ENCODE measurements at places on chromosomes 7 and 10. TPM values are rescaled to one million over a fixed set of nuclear protein-coding genes. Genes with fewer than 3 reads are reported as not detected.

DNA sequence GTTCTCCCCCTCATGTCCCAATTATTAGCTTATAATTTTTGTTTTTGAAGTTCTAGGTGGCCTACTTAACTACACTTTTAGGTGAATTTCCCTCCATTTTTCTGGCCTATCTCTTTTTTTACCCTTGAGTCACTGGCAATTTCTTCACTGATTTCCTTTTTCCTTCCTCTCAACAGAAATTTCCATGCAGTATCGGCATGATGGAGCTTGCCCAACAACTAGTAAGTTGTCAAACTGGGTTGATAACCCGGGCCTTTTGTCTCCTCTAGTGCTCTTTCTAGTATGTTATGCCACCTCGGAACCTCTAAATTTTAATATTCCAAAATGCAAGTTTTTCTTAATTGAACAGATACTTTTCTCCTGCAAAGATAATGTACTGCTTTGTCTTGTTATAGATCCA, 147.1 kb downstream of the MLLT10 start:
- H3K4me1 ChIP-seq, result no peaks in the 10 kb centered on the region
- H3K27me3 ChIP-seq, result no peaks in the 10 kb centered on the region
- no peaks in the 10 kb centered on the region for H3K36me3 ChIP-seq
- no peak for DNase-seq

- no peaks in the 10 kb centered on the region for H3K27me3 ChIP-seq
- H3K36me3 ChIP-seq, result no peaks in the 10 kb centered on the region
- peak overlapping the region; percentile 50 for H3K4me3 ChIP-seq
Measured at GRCh38 chr10:123994417-123995081, 98.8 kb downstream of the CHST15 start.

The INHBA gene
- total RNA-seq, result 17.3 TPM

- no peak overlapping the region for H3K27ac ChIP-seq
- H3K27me3 ChIP-seq, result no peaks in the 10 kb centered on the region
- H3K36me3 ChIP-seq, result no peaks in the 10 kb centered on the region
- no peak overlapping the region for H3K4me3 ChIP-seq
Measured at GRCh38 chr7:122556873-122557542, 141.9 kb downstream of the RNF133 start.

- H3K27me3 ChIP-seq, result no peaks in the 10 kb centered on the region
- no peak for DNase-seq
- no peak overlapping the region for H3K27ac ChIP-seq
- H3K36me3 ChIP-seq, result no peaks in the 10 kb centered on the region
Measured at GRCh38 chr10:8037941-8038894, 16.3 kb upstream of the GATA3 start.

The FBH1 gene
- 68.0 TPM for total RNA-seq

DNA sequence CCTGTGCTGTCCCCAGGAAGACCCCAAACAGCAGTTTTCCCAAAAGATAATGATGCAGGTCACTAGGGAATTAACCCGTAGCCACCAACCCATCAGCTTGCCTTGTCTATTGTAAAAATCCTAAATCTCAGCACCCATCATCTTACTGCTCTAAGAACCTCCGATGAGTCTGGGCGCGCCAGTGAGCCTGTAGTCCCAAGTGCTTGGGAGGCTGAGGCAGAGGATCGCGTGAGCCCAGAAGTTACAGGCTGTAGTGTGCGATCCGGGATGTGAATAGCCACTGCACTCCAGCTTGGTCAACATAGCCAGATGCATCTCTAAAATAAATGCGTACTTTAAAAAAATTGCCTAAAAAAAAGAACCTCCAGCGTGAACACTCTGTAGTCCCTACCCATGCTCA, 951 bp downstream of the AS3MT start:
- DNase-seq, result no peak
- no peak overlapping the region for H3K27ac ChIP-seq
- no peaks in the 10 kb centered on the region for H3K27me3 ChIP-seq
- no peaks in the 10 kb centered on the region for H3K4me1 ChIP-seq
- no peaks in the 10 kb centered on the region for H3K36me3 ChIP-seq
- H3K4me3 ChIP-seq, result no peak overlapping the region

DNA sequence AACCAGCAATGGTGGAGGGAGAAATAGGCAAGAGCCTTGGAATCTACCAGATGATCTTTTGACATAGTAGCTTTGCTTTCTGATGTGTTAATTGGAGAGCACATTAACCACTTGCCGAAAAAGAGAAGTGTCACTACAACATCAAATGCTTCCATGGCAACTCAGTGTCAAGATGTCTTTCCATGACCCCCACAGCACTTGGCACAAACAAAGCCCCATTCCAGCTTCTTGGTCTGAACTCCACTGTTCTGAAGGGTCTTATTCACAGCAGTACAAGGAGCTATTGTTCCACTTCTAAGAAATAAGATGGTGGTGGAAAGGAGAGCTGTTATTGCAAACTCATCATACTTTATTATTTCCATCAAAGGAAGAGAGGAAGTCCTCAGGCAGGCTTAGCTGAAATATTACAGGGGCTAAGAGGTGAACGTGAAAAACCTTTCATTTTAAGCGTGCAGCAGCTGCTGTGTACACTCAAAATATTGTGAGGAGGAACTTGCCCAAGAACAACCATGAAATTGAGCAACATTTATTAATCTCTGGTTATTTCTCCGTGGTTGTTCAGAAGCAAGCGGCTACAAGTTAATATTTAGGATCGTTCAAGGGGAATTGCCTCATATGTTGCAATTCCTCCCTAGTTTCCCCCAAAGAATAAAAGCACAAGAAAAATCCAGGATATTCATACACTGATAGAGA, 354.8 kb upstream of the CELF2 start:
- no peak overlapping the region for H3K27ac ChIP-seq
- H3K36me3 ChIP-seq, result no peaks in the 10 kb centered on the region
- H3K4me3 ChIP-seq, result no peak overlapping the region
- no peak for DNase-seq
- no peaks in the 10 kb centered on the region for H3K4me1 ChIP-seq

DNA sequence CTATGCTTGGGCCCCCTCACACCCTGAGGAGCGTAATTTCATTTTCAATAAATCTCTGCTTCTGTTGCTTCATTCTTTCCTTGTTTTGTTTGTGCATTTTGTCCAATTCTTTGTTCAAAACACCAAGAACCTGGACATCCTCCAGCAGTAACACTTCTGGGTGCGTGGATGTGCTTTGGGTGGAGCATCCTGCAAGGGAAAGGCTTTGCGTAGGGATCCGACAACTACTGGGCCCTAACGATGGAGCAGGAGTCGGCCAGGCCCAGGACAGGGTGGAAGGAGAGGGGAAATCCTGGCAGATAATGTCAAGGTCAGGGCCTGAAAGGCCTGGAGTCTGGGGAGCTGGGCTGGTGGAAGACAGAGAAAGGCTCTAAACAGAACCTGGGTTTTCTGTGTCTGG, 231.8 kb downstream of the ADAM12 start:
- no peaks in the 10 kb centered on the region for H3K4me1 ChIP-seq
- H3K27ac ChIP-seq, result no peak overlapping the region
- no peak for DNase-seq
- no peak overlapping the region for H3K4me3 ChIP-seq
- H3K27me3 ChIP-seq, result no peaks in the 10 kb centered on the region

GRCh38 chr10:112244197-112244596, 39.0 kb upstream of the TECTB start:
- DNase-seq, result no peak
- H3K4me3 ChIP-seq, result no peak overlapping the region
- H3K27ac ChIP-seq, result no peak overlapping the region
- H3K4me1 ChIP-seq, result no peaks in the 10 kb centered on the region
- H3K27me3 ChIP-seq, result no peaks in the 10 kb centered on the region

The GPR141 gene
- not detected for total RNA-seq

The OPTN gene
- total RNA-seq, result 26.6 TPM

- no peak for DNase-seq
- H3K4me1 ChIP-seq, result no peaks in the 10 kb centered on the region
- H3K27me3 ChIP-seq, result no peaks in the 10 kb centered on the region
- H3K4me3 ChIP-seq, result no peak overlapping the region
- H3K27ac ChIP-seq, result no peak overlapping the region
Measured at GRCh38 chr7:1817061-1817712, 147.1 kb downstream of the ELFN1 start.

DNA sequence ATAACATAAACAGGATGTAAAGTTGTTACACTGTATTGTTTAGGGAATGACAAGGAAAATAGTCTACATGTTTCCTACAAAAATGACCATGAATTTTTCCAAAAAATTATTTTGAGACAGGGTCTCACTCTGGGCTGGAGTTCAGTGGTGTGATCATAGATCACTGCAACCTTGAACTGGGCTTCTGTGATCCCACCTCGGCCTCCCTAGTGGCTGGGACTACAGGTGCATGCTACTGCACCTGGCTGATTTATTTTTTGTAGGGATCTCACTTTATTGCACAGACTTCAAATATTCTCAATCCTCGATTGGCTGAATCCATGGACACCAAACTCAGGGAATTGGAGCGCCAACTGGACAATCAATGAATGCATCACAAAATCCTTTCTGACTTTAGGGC, 6.6 kb downstream of the CHCHD2 start:
- H3K4me3 ChIP-seq, result no peak overlapping the region
- H3K36me3 ChIP-seq, result peaks cover 53% of the 10 kb centered on the region
- peaks cover 12% of the 10 kb centered on the region for H3K4me1 ChIP-seq
- no peak for DNase-seq
- H3K27ac ChIP-seq, result no peak overlapping the region

The FKBP6 gene
- not detected for total RNA-seq

The ADCYAP1R1 gene
- not detected for total RNA-seq

GRCh38 chr10:28429573-28430216, 103.2 kb upstream of the WAC start:
- H3K27me3 ChIP-seq, result no peaks in the 10 kb centered on the region
- no peaks in the 10 kb centered on the region for H3K4me1 ChIP-seq

GRCh38 chr10:47421057-47421952, 37.2 kb upstream of the ZNF488 start:
- peaks cover 37% of the 10 kb centered on the region for H3K4me1 ChIP-seq
- H3K27ac ChIP-seq, result peak overlapping the region; percentile 81
- H3K4me3 ChIP-seq, result no peak overlapping the region
- DNase-seq, result peak; percentile 95
- no peaks in the 10 kb centered on the region for H3K27me3 ChIP-seq
- H3K36me3 ChIP-seq, result no peaks in the 10 kb centered on the region

GRCh38 chr7:101985057-101985902, 167.9 kb downstream of the CUX1 start:
- no peak overlapping the region for H3K4me3 ChIP-seq
- no peak for DNase-seq
- H3K27me3 ChIP-seq, result no peaks in the 10 kb centered on the region

DNA sequence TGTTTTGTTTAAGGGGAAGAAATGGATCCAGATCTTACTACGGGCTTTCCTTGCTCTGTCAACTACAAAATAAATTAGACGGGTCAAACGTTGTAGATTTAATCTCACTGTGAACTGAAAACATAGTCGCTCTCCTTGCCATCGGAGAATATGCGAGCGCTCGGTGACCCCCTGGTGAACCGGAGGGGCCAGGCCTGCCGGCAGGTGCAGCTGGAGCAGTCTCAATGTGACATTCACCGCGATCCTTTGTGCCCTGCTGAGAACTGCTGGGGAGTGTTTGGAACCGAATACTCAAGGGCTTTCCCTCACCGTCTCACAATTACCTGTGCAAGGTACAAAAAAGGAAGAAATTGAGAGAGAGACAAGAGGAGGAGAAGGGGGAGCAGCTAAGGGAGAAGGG, 174.1 kb upstream of the GPR26 start:
- DNase-seq, result no peak
- no peaks in the 10 kb centered on the region for H3K36me3 ChIP-seq
- peaks cover 42% of the 10 kb centered on the region for H3K27me3 ChIP-seq
- no peak overlapping the region for H3K4me3 ChIP-seq
- H3K4me1 ChIP-seq, result no peaks in the 10 kb centered on the region
- no peak overlapping the region for H3K27ac ChIP-seq

The ZNF775 gene
- 3.4 TPM for total RNA-seq

DNA sequence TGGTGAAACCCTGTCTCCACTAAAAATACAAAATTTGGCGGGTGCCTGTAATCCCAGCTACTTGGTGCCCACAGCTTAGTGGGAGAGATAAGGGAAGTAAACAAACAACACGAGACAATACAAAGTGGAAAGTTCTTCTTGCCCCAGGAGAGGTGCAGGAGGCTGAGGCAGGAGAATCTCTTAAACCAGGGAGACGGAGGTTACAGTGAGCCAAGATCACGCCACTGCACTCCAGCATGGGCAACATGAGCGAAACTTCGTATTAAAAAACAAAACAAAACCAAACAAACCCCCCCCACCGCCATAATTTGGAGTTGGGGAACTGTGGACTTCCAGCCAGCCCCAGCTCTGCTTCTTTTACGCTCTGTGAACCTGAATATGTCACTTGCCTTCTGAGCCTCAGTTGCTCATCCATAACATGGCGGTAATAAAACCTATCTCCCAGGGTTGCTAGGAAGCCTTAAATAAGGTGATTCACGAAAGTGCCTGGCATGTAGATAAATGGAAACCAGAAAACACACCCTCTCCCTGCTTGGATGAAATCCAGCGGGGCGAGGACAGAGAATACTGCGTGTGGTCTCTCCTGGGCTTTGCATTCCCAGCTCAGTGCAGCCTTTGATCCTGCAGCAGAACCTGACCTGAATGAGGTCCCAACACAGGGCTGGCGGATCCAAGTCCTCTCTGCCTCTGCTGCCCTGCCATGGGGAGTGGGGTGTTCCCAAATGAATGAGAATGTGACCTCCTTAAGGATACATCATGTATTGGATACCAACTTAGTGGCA, 10.2 kb downstream of the MLXIPL start:
- no peaks in the 10 kb centered on the region for H3K27me3 ChIP-seq
- no peaks in the 10 kb centered on the region for H3K36me3 ChIP-seq
- no peak overlapping the region for H3K4me3 ChIP-seq
- H3K27ac ChIP-seq, result no peak overlapping the region
- DNase-seq, result no peak

- no peaks in the 10 kb centered on the region for H3K27me3 ChIP-seq
- H3K4me1 ChIP-seq, result peaks cover 14% of the 10 kb centered on the region
- peak; percentile 28 for DNase-seq
- H3K27ac ChIP-seq, result no peak overlapping the region
Measured at GRCh38 chr7:108442039-108442568, 14.1 kb downstream of the NRCAM start.

- H3K4me1 ChIP-seq, result no peaks in the 10 kb centered on the region
- no peaks in the 10 kb centered on the region for H3K27me3 ChIP-seq
- no peak overlapping the region for H3K4me3 ChIP-seq
Measured at GRCh38 chr7:137082391-137082790, 213.9 kb downstream of the CHRM2 start.

The TMEM178B gene
- not detected for total RNA-seq

- no peak overlapping the region for H3K4me3 ChIP-seq
- H3K27ac ChIP-seq, result no peak overlapping the region
- no peaks in the 10 kb centered on the region for H3K27me3 ChIP-seq
Measured at GRCh38 chr7:95718577-95719410, 53.6 kb upstream of the DYNC1I1 start.

The RBP3 gene
- total RNA-seq, result not detected

The HOXA6 gene
- 1.2 TPM for total RNA-seq

The NPFFR1 gene
- 0.05 TPM for total RNA-seq

Measured in PC-9 (cell line).